ENCODE measurements at places on chromosomes 11 and 22.

GRCh38 chr11:87456499-87456898, 418.8 kb downstream of the TMEM135 start:
- no peak for ATAC-seq

- ATAC-seq: no peak
Observed at GRCh38 chr11:6608726-6609501, 3.1 kb downstream of the TAF10 start.

GRCh38 chr22:17773606-17774205, 563 bp downstream of the BID start:
- peak; percentile 57 for ATAC-seq

- ATAC-seq: no peak
Observed at GRCh38 chr11:66292543-66293332, 1.0 kb downstream of the TMEM151A start.

DNA sequence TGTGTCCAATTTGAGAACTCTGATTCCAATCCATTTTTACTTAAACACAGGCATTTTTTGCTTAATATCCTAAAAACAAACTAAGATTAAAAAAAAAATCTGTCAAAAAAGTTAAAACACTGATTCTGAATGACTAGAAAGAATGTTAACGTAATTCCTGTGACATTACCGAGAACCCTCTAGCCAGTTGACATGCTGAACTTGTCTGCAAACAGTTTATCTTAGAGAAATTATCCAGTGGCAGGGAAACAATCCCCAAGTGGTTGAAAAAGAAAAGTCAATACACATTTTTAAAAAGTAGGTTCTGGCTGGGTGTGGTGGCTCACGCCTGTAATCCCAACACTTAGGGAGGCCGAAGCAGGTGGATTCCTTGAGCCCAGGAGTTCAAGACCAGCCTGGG, 11.6 kb downstream of the KMT5B start:
- ATAC-seq: no peak

GRCh38 chr11:13040969-13041561, 31.9 kb downstream of the RASSF10 start:
- ATAC-seq: no peak

DNA sequence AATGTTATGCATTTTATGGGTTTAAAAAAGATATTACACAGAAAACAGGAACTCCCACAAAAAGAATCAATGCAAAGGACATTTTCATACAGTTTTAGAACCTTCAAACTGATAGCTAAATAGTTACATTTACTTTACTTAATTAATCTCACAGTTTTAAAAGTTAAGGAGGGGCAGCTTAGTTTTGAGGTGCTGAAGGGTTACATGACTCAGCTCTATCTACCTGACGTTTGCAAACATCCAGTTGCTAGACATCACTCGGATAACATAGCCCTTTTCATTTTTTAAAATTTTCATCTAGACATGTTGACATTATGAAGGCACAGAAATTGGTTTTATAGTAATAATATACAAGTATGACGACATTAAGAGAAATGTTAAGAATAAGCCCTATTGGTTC, 53.7 kb upstream of the HSD17B12 start:
- ATAC-seq: no peak

DNA sequence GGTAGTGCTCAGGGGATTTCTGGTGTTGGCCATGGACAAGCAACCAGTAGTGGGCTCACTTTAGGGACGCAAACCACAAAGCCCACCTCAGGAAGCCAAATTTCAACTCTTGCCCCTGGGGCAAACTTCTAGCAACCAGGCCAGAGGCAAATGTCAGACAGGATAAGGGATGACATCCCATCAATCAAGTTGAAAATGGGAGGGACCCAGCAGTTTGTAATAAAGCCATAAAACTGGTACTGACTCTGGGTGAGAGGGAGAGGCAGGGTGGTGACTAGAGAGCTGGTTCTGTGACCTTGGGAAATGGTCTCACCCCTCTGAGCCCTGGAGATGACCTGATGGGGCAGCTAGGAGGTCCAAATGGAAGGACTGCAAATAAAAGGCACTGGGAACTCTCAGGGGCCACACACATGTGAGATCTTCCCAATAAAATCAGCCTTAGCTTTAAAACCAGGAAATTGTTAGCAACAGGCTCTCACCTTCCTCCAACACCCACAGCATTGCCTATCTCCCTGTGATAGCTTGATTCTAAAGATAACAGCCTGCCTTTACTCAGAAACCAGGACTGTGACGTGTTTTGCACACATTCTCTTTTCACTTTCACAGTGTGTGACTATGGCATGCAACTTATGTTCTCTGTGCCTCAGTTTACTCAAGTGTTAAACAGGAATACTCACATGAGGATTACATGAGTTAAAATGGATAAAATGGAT, 6.4 kb upstream of the TBC1D10A start:
- no peak for ATAC-seq

DNA sequence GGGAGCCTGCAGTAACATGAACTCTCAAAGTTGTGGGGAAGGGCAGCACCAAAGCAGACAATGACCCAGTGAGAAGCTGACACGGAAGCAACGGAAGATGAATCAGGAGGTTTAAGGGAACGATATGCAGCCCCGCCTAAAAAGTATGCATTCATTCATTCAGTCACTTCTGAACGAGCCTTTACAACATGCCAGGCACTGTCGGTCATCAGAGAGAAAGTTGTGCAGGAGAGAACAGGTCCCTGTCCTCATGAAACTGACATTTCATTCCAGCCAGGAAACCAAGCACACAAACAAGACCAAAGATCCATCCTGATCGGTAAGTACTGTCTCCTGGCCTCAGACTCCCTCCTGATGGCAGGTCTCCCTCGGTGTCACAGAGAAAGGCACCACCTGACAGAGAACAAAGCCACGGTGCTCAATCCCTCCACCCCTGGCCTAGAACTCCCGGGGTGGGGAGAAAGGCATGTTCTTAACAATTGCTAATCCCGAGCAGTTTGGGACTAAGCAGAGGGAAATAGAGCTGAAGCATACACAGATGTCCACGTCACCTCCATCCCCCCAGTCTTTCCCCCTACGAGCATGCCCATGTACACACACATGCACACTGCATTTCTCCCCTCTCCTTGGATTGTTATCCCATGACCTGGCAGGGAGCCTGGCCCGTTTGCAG, 49.3 kb downstream of the LRFN4 start:
- ATAC-seq: no peak

DNA sequence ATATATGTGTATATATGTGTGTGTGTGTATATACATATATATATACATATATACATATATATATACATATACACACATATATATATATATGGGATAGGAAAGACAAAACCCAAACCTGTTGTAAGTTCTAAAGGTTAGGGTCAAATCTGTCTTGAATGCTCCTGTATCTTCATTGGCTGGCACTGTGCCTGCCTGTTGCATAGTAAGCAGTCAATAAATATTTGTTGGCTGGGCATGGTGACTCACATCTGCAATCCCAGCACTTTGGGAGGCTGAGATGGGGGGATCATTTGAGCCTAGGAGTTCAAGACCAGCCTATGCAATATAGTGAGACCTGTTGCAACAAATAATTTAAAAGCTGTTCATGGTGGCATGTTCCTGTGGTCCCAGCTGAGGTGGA, 205.4 kb downstream of the DBX1 start:
- no peak for ATAC-seq

- ATAC-seq: no peak
Observed at GRCh38 chr11:60842668-60843600, 1.0 kb downstream of the CCDC86 start.

DNA sequence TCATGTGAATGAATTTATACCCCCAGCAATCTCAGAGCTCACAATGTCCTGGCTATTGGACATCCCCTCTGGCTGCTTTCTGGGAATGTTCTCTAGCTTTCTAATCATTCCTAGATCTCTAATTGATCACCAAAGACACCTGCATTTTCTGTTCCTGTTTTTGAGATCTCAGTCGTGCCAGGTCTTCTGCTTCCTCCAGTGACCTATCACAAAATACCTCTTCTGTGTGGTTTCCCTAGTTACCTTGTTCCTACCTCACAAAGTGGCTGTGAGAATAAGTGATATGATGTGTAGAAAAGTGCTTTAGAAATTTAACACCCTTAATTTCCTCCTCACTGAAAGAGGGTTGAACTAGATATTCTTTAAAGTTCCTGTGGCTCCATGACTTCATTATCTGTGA, 92.2 kb downstream of the LUZP2 start:
- no peak for ATAC-seq

DNA sequence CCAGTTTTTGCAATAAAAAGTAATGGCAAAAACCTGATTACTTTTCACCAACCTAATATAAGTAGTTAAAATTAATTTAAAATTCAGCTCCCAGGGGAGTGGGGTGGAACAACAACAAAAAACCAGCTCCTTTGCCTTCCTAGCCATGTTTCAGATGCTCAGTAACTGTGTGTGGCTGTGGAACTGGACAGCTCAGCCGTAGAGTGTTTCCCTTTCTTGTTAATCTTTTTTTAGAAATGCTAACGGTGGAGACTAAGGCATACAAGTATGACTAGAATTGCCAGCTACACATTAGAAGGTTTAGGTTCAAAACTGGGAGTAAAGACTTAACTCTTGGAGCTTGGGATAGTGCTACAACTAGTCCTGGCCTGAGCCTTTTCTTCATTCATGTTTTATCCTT, 45.0 kb downstream of the PPP6R3 start:
- ATAC-seq: no peak

GRCh38 chr22:40911772-40912171, 39.4 kb upstream of the RBX1 start:
- no peak for ATAC-seq

DNA sequence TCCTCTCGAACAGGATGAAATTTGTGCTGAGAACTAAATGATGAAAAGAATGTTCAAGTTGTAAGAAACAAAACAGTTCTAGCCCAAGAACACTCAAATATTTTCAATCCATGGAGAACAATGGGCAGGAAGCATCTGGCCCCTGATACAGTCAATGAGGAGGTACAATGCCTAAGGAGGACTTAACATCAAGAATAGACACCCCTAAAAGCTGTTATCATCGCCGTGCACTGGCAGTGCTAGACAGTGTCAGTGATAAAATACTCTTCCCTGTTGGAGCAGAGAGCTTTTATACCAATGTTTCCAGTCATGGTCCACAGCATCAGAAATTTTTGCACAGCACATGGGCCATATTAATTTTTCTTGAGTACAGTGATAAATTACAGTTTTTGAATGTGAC, 20.2 kb upstream of the VSTM5 start:
- no peak for ATAC-seq

DNA sequence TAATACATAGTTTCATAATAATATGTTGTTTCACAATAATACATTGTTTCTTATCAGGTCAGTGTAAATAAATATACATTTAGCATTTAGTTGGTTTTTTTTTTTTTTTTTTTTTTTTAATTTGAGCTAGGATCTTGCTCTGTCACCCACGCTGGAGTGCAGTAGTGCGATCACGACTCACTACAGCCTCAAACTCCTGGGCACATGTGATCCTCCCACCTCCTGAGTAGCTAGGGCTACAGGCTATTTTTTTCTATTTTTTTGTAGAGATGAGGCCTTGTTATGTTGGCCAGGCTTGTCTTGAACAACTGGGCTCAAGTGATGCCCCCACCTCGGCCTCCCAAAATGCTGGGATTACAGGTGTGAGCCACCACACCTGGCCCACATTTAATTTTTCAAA, 43.5 kb downstream of the MIAT start:
- ATAC-seq: no peak

GRCh38 chr22:49724893-49725489, 102.7 kb downstream of the BRD1 start:
- peak; percentile 77 for ATAC-seq

GRCh38 chr22:38864361-38865191, 7.4 kb downstream of the CBX6 start:
- no peak for ATAC-seq

GRCh38 chr11:9130297-9130696, 38.9 kb upstream of the SCUBE2 start:
- no peak for ATAC-seq

DNA sequence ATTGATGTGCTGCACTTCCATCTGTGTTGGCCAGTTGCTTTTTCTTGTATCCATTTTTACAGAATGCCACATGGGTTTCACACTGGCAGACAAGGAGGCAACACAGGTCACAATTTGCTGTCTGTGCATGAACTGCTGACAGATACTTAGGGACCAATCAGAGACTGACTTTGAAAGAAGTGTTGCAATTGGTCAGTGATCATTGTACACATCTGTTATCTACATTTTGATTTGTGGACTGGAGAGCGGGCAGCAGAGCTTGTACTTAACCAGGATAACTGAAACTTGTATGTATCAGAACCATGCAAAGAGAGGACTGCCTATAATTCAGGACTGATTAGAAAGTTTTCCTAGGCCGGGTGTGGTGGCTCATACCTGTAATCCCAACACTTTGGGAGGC, 21.8 kb downstream of the PRR5 start:
- ATAC-seq: no peak

DNA sequence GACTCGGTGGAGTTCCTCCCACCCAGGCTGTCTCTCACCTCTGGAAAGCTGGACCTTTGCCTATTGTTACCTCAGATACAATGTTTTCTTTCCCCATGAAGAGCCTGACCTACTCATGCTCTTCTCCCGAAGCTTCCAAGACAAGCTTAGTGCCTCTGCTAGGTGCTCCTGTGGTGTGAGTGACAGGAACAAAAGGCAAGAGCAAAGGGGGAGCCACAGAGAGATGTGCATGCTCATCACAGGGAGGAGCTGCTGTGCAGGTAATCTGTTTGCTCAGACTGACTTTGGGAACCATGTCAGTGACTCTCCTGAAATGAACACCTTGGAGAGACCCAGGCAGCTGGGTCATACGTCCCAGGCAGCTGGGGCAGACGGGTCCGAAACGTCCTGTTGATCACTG, 53.6 kb upstream of the VSTM5 start:
- ATAC-seq: no peak

- ATAC-seq: no peak
Observed at GRCh38 chr11:30015725-30016412, 961 bp downstream of the KCNA4 start.

- peak; percentile 85 for ATAC-seq
Observed at GRCh38 chr11:34052036-34052607, 591 bp downstream of the CAPRIN1 start.

- no peak for ATAC-seq
Observed at GRCh38 chr11:119195680-119196079, 10.4 kb downstream of the NHERF4 start.

- ATAC-seq: no peak
Observed at GRCh38 chr11:17650127-17650911, 69.1 kb upstream of the MYOD1 start.

DNA sequence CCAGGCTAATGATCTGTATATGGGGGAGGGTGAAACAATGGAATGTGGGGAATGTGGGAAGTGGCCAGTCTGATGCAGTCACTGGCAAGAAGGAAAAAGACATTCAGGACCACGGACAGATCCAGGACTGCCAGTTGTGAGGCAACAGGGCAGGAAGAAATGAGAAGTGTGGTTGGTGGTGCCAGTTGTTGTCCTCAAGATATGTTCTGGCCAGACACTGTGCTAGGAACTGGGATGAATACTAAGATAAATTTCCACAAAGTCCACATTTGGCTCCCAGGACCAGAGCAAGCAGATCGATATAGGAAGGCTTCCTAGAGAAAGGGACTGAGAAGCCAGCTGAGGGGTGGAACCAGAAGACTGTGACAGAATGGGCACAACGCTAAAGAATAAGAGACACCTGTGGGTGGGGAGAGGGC, 6.8 kb upstream of the TPBGL start:
- no peak for ATAC-seq
